ENCODE measurements at places on chromosomes 12 and 14. TPM values are rescaled to one million over a fixed set of nuclear protein-coding genes. Genes with fewer than 3 reads are reported as not detected.
A peak's percentile ranks its signal among the peaks of the same experiment; 100 is the strongest.

Gene TEX52
- total RNA-seq: not detected

Gene INSM2
- total RNA-seq: not detected

Gene TOMM20L
- not detected for total RNA-seq

Gene KLRF1
- not detected for total RNA-seq

Gene CELA1
- total RNA-seq: not detected

Gene MSI1
- total RNA-seq: 26.0 TPM

DNA sequence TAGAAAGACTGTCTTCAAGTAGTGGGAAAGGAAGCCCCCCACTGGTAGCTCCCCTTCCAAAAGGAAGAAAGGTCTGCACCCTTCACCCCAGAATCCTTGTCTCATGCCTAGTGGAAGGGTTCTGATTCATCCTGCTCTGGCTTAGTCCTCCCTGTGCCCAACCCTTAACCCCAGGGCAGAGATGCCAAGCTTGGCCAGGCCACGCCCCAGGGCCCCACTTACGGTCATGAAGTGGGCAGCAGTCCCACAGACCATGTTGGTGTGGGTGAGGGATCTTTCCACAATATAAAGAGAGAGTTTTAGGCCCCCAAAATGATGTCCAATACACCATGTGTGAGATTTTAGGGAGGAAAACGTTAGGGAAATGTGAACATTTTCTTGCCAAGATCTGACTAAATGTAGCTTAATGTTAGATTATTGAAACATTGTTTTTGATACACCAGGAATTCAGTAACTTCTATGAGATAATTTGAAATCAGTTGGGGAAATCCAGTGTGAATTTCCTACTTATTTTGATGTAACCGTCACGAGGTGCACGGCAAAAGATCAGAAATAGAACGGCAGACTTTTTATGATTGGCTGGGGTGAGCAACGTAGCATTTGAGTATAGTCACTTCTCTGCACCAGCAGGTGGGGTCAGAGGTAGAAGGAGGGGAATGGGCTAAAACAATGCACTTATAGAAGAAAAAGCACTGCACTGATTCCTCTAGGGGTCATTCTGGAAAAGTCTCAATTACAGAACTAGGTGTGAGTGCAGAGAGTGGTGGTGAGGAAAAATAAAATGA lies 8.2 kb upstream of the SSPN start:
- no peak overlapping the region for H3K4me3 ChIP-seq
- no peaks in the 10 kb centered on the region for H3K36me3 ChIP-seq
- no peak overlapping the region for H3K27ac ChIP-seq
- H3K4me1 ChIP-seq: no peaks in the 10 kb centered on the region

DNA sequence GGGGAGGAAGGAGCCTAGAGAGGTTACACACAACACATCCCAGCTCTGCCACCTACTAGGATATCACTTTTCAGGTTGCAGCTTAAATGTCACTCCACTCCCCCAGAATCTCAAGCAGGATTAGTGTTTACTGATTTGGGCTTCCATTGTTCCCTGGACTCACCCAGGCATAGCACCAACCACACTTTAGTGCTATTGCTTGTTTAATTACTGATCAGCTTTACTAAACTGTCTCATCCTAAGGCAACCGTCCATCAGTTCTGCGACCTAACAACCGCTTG lies 6.1 kb upstream of the KRT18 start:
- no peak overlapping the region for H3K27ac ChIP-seq
- peaks cover 69% of the 10 kb centered on the region for H3K4me1 ChIP-seq
- H3K4me3 ChIP-seq: no peak overlapping the region
- H3K36me3 ChIP-seq: no peaks in the 10 kb centered on the region

GRCh38 chr12:116266168-116266601 lies 11.3 kb downstream of the MED13L start:
- peaks cover 56% of the 10 kb centered on the region for H3K4me1 ChIP-seq
- no peak overlapping the region for H3K4me3 ChIP-seq
- H3K27me3 ChIP-seq: no peaks in the 10 kb centered on the region
- no peaks in the 10 kb centered on the region for H3K36me3 ChIP-seq
- DNase-seq: no peak
- no peak overlapping the region for H3K27ac ChIP-seq

- DNase-seq: no peak
- H3K36me3 ChIP-seq: no peaks in the 10 kb centered on the region
- peak overlapping the region; percentile 48 for H3K27ac ChIP-seq
- H3K27me3 ChIP-seq: no peaks in the 10 kb centered on the region
- H3K4me3 ChIP-seq: no peak overlapping the region
Observed at GRCh38 chr12:79057540-79057939, 193.0 kb downstream of the SYT1 start.

- H3K36me3 ChIP-seq: no peaks in the 10 kb centered on the region
- H3K27ac ChIP-seq: no peak overlapping the region
- H3K27me3 ChIP-seq: no peaks in the 10 kb centered on the region
- DNase-seq: no peak
- H3K4me1 ChIP-seq: no peaks in the 10 kb centered on the region
- H3K4me3 ChIP-seq: no peak overlapping the region
Observed at GRCh38 chr14:58088961-58089360, 63.1 kb downstream of the ARMH4 start.

DNA sequence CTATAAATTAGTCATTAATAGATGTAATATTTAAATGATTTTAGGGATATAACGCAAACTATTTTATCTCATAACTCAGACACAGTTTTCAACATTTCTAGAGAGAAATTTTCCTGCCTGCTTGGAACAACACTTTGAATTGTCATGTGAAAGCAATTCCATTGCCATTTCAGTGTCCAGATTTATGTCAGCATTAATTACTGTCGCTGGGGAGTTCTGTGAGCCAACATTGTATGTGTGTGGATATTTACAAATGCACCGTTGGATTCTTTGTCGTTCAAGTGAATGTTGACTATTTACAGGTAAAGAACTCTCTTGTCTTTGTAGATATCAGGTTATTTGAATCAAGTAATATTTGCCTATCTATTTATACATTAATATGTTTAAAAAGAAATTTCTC lies 465.3 kb upstream of the RGS6 start:
- no peak for DNase-seq
- H3K4me3 ChIP-seq: no peak overlapping the region
- no peak overlapping the region for H3K27ac ChIP-seq
- H3K4me1 ChIP-seq: no peaks in the 10 kb centered on the region
- no peaks in the 10 kb centered on the region for H3K36me3 ChIP-seq
- H3K27me3 ChIP-seq: no peaks in the 10 kb centered on the region

DNA sequence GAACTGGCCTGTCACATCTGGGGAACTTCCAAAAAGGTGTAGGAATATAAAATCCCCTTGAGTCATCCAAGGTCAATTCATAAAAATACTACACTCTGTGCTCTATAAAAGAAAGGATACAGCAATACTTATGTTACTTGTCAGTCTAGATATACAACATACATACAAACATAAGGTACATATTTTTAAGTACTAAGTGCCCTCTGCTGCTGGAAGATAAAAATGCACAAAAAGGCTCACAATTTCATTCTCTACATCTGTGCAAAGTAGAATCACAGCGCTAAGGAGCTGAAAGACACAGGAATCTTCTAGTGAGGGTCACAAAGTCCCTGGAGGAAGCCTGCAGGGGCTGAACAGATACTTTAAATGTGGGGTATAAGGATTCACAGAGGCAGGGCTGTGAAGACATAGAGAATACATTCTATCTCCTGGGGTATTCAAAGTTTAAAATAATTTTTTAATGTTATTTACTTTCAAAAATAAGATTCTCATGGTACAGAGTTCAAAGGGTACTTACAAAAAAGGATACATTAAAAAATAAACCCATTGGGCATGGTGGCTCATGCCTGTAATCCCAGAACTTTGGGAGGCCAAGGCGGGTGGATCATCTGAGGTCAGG lies 10.2 kb upstream of the GOLGA5 start:
- H3K4me1 ChIP-seq: peaks cover 6% of the 10 kb centered on the region
- peak; percentile 62 for DNase-seq
- no peak overlapping the region for H3K27ac ChIP-seq
- no peak overlapping the region for H3K4me3 ChIP-seq
- 0 out of 2 replicates have a peak, but pooled peaks cover 4% of the 10 kb centered on the region for H3K36me3 ChIP-seq

GRCh38 chr14:106347291-106347778 lies 821.0 kb downstream of the TMEM121 start:
- no peak overlapping the region for H3K27ac ChIP-seq
- no peaks in the 10 kb centered on the region for H3K36me3 ChIP-seq
- H3K4me3 ChIP-seq: no peak overlapping the region
- no peak for DNase-seq

DNA sequence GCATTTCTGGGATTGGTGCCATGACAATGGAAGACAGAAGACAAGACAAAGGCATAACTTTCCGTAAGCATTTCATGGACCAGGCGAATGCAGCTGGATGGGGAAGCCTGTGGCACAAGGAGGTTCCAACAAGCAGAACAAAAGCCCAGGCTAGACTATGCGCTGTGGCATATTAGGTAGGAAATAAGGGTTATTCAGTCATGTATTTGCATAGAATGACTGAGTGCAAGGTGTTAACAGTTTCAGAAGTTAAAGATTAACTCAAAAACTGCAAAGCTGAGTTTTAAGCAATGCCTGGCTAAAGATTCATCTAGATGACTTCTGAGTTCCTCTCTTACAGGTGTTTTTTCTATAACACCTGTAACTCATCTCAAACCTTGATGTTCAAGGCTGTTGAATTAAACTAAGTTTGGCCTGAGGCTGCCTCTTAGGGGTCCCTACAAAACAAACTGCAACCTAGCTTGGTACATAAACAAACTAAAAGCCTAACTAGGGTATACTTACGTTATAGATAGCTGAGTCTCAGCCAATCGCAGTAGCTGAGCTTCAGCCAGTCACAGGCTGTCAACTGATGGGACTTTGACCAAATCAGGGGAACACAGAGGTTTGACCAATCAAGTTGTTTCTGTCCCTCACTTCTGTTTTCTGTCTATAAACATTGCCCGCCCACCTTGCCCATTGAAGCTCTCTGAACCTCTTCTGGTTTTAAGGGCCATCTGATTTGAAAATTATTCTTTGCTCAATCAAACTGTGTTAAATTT lies 52.2 kb upstream of the PLBD1 start:
- no peaks in the 10 kb centered on the region for H3K4me1 ChIP-seq
- H3K27me3 ChIP-seq: no peaks in the 10 kb centered on the region

- no peaks in the 10 kb centered on the region for H3K27me3 ChIP-seq
- H3K27ac ChIP-seq: no peak overlapping the region
- no peak overlapping the region for H3K4me3 ChIP-seq
- no peak for DNase-seq
- no peaks in the 10 kb centered on the region for H3K36me3 ChIP-seq
Observed at GRCh38 chr14:33056213-33056612, 117.5 kb downstream of the NPAS3 start.

- H3K36me3 ChIP-seq: no peaks in the 10 kb centered on the region
- DNase-seq: no peak
- no peak overlapping the region for H3K27ac ChIP-seq
Observed at GRCh38 chr14:65462411-65462810, 49.9 kb downstream of the FUT8 start.

All from HCT116 (cell line).